ENCODE measurements at places on chromosomes 6 and 20.

GRCh38 chr20:40844332-40844731 is 155.3 kb upstream of the MAFB start:
- DNase-seq, result no peak

GRCh38 chr6:168828800-168829199 is 387.8 kb downstream of the SMOC2 start:
- no peak for DNase-seq

- DNase-seq, result no peak
Measured at GRCh38 chr6:107604549-107604948, 114.6 kb downstream of the SOBP start.

DNA sequence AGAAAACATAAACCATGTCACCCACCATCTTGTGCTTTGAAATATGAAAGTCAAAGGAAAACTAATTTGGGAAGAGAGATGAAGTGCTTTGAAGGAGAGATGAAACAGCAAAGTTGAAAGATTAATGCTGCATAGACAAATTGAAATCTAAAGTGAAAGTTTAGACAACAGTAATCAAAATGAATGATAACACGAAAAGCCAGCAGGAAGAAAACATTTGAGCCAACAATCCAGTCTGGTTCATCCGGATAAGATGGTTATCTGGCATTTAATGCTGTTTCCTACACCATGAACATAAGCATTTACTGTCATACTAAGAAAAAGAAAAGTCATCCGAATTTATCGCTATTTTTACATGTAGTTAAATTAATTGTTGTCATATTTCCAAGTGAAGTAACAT is 595 bp downstream of the HAO1 start:
- DNase-seq, result no peak

- no peak for DNase-seq
Measured at GRCh38 chr6:149405823-149406765, 6.0 kb downstream of the SUMO4 start.

- DNase-seq, result no peak
Measured at GRCh38 chr6:3712827-3713665, 38.5 kb downstream of the PXDC1 start.

- DNase-seq, result no peak
Measured at GRCh38 chr6:113671421-113671820, 185.7 kb upstream of the MARCKS start.

GRCh38 chr6:128425856-128426255 is 94.5 kb downstream of the PTPRK start:
- no peak for DNase-seq

GRCh38 chr6:114284281-114284680 is 58.5 kb downstream of the HS3ST5 start:
- no peak for DNase-seq

- no peak for DNase-seq
Measured at GRCh38 chr20:2771631-2772080, 28.8 kb downstream of the CPXM1 start.

GRCh38 chr6:48541649-48542048 is 430.7 kb upstream of the PTCHD4 start:
- DNase-seq, result no peak

- DNase-seq, result no peak
Measured at GRCh38 chr20:24633026-24633425, 163.6 kb downstream of the SYNDIG1 start.

DNA sequence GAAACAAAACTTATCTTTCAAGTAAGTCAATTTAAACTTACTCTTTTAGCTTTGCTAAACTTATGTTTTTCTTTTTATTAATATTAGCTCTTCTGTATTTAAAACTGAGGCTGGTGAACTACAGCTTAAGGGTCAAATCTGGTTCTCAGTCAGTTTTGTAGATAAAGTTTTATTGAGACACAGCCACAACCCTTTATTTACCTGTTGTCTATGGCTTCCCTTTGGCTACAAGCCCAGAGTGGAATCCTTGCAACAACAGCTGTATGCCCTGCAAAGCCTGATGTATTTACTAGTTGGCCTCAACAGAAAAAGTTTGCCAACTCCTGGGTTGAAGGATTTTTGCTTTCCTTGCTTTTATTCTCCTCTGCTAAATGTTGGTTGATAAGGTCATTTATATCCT is 491.4 kb upstream of the RNF217 start:
- DNase-seq, result no peak

GRCh38 chr20:50729901-50730764 is 1.2 kb upstream of the PARD6B start:
- DNase-seq, result no peak

- DNase-seq, result no peak
Measured at GRCh38 chr6:43076464-43077332, 584 bp downstream of the PTK7 start.

DNA sequence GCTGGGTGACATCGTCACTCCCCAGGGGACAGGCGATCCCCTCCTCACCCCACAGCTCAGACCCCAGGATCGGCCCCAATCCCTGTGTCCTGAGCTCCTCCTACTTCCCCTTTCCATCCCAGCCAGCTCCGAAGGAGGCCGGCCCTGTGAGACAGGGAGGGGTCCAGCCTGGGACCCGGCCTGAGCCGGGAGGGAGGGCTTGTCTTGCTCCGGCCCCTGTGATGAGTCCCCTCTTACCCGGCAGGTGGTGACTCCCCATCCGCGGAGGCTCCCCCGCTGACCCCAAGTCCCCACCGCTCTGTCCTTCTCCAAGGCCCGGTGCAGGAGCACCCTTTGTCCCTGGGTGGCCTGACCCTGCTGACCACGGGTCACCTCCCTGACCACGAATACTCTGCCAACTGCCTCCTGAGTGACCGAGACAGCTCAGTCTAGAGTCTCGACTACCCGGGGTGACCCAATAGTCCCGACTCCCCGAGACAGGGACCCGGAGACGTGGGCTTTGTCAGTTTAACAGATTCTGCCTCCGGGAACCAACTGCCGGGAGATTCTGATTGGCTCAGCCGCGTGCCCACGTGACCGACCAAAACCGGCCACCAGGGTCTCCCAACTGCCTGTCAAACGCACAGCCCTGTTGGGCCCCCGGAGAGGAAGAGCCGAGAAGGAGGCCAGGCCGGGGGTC is 187.4 kb upstream of the PROKR2 start:
- peak; percentile 21 for DNase-seq

- DNase-seq, result no peak
Measured at GRCh38 chr6:155311086-155311485, 3.2 kb downstream of the TFB1M start.

DNA sequence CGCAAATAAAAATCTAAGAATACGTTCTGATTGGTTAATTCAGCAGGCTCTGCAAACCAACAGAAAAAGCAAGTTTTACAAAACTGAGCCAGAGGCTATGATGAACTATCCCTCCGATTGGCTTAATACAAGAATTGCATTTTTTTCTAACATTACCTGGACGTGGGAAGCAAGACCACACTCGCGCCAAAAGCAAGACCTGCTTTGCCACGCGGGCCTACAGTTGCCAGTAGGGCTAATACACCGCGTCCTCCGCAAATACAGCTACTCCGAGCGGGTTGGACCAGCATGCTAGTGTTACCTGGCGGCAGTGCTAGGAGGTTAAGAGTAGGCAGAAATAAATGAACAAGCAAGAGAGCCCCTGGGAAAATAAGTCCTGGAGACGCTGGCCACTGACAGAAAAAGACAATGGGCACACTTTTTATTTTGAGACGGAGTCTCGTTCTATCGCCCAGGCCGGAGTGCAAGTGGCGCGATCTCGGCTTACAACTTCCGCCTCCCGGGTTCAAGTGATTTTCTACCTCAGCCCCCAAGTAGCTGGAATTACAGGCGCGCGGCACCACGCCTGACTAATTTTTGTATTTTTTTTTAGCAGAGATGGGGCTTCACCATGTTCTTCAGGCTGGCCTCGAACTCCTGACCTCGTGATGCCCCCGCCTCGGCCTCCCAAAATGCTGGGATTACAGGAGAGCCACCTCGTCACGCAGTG is 131.9 kb upstream of the BTN3A2 start:
- DNase-seq, result no peak

GRCh38 chr6:151763938-151764680 is 43.4 kb upstream of the ESR1 start:
- DNase-seq, result no peak

DNA sequence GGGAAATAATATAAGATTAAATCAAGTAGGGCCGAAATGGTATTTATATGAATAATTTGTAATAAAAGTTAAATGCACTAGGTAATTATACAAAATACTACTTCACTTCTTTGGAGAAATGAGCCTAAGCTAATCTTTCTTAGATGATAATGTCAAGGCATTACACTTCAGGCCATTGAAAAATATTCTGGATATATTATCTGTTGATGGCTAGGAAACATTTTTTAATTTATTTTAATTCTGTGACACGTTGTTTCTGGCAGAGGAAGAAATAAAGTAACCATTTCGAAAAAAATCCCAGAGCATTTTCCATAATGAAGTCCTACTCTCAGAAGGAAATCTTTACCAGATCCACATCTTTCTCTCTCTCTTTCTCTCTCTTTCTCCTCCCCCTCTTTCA is 133.9 kb downstream of the MMUT start:
- no peak for DNase-seq

DNA sequence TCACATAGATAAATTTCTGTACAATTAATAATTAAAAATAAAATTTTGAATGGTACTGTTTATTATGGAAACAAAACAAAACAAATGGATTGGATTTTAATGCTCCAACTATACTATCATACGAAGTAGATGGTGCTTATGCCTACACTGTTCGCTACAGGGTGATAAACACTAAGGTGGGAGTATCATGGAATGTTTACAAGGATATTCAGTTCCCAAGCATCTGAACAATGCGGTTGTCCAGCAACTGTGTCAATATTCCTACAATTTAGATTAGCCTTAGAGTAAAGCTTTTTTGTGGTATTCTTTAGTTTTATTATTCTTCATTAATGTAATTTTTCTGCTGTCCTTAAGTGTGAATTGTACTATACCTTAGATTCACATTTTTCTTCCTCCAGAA is 105.1 kb downstream of the MMS22L start:
- DNase-seq, result no peak

DNA sequence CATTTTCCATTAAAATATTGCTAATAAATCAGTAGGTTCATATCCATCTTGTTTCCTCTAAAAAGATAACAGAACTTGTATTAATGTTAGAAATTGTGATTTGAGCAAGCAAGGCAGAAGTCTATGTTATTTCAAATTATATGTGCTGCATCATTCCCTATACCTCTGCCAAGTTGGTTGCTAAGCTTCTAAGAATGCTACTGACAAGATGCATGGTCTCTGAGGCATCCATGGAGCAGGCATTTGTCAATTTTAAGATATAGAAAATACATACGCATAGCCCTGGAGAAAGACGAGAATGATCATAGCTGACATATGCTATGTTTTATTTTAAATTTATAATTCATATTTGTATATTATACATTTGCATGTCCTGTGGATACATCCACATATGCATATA is 168.3 kb upstream of the THEMIS start:
- DNase-seq, result no peak

DNA sequence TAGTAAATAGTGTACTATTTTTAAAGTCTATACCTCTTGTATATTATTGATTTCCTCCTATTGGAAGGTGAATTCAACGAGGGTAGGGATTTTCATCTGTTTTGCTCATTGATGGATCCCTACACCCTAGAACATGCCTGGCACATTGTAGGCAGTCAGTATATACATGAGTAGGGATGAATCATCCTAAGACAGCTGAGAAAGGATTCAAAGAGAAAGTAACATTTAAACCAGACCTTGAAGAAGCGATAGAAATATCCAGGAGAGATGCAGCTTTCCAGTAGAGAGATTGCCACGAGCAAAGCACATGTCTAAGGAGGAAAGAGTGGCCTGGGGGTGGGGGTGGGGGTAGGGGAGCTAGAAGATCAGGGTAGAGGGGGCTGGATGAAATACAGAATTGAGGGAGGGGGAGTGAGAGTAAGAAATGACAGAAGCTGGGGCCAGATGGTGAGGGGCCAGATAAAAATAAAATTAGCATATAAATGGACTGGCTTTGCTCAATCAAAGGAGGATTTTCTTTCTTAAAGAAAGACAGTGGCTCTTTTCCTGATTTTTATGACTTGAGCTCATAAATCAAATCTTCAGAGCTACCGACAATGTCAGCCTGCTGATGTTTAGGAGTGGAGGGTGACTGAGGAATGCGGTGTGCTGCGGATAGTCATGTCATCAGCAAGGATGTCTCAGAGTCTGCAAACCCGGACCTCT is 168.2 kb downstream of the SAMD5 start:
- no peak for DNase-seq

DNA sequence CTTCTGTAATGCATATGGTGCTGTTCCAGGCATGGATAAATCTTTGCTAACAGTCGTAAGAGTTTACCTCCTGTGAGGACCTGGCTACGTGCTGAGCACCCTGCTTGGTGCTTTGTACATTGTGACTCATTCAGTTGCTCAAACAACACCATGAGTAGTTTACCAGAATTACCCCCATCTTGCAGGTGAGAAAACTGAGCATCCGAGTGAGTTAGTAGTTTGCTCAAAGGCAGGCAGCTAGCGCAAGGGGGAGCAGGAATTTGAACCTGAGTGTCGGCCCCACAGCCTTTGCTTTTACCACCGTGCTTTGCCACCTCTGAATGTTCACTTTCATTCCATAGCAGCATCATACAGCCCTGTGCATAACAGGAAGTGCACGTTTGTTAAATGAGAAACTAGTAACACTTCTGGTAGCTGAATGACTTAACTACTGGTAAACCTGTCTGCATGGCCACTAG is 121.9 kb downstream of the MTHFD1L start:
- DNase-seq, result no peak

DNA sequence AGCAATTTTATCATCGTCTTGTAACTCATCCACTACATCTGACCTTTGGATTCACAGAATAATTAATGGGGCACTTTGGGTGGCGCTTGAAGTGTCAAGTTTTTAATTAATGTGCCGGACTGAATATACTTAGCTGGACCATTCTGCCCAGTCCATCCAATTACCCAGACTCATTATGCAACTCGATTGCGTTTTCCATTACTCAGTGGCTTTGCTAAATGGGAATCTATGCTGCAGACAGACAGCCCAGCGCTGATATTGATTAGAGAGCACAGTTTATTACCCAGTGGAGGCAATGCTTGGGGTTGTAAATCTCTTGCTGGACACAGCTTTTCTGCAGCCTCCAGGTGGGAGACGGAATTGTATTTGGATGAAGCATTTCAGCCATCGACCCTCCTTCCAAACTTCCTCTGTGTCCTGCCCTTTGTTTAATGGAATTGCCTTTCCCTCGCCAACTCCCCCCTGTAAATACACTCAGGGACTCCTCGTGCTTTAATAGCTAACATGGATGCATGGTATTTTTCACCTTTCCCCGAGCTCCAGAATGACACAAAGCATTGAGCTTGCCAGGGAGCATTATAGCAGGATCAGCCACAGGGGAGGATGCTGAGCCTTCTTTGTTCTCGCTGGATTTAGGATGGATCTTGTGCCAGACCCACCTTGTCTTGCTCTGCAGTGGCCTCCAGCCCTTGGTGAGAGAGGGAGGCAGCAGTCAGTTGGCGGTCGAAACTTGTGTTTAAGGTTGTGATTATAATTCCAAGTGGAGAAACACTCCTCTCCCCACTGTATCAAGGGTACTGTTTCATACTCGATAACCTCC is 59.7 kb downstream of the EDN3 start:
- DNase-seq, result no peak

DNA sequence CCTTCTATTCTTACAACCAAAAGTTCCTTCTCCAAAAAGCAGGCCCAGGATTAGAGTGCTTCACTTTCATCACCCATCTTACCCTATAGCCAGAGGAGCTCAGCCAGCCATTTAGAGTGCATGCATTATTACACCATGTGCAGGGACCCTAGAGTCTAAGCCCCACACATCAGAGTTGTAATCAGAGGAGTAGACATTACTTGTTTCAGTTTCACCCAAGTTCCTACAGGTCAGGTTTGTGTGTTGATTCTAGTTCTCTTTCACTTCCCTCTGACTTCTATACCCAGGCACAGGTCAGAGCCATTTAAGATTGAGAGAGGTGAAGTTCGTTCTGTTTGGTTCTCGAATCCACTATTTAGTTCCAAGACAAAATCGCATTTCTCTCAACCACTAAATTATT is 16.3 kb upstream of the ARFGEF3 start:
- DNase-seq, result no peak

Measured in BJ (cell line).